WTC11 (cell line): ENCODE measurements at places on chromosomes 5 and 9. TPM values are rescaled to one million over a fixed set of nuclear protein-coding genes. Genes with fewer than 3 reads are reported as not detected.

- DNase-seq: no peak
Measured at GRCh38 chr5:178150977-178151734, 2.5 kb downstream of the NHP2 start.

DNA sequence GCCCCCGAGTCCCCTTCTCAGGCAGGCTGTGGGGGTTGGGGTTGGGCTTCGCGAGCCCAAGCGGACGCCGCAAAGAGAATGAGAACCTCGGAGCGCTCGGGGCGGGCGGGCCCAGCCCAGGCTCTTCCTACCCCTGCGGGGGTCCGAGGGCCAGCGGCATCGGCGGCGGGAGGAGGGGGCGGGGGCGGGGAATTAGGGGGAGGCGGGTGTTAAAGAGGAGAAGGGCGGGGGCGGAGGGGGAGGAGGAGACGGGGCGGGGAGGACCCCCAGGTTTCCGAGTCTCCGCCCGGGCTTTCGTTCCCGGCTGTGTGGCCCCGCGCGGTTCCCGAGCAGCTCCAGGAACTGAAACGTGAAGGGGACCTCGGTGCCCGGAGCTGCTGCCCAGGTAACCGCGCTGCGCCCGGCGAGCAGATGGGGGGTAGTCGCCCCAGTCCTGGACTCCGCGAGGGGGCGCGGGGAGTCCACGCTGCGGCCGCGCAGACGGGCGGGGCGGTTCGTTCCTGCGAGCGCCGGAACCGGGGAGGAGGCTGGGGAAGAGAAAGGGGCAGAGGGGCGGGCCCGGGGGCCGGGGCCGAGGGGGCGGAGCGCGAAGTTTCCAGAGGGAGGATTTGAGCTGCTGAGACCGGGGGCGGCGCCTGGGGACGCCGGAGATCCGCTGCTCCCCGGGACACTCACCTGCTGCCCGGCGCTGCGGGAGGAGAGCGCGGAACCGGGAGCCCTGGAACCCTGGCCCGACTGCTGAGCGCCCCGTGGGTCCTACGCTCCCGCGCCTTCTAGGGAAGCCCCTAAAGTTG lies 38.4 kb upstream of the PLEKHG4B start:
- DNase-seq: peak; percentile 94

DNA sequence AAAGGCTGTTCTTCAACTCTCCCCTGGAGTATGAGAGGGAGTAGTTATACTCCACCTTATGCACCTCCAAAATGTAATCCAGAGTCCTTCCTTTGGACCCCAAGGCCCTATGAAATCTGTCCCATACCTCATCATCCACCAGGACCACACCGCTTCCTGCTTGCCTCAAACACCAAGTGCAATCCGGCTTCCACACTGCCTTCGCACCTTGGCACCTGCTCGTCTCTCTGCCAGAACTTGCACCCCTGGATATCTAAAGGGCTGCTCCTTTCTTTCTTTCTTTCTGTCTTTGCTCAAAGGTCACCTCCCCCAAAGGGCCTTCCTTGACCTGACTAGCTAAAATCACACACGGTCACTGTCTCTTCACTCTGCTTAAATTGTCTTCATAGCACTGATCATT lies 63.9 kb upstream of the SHB start:
- no peak for DNase-seq

Gene ITK
- total RNA-seq: 0.37 to 0.55 TPM (median 0.52 TPM) in 3 replicates

DNA sequence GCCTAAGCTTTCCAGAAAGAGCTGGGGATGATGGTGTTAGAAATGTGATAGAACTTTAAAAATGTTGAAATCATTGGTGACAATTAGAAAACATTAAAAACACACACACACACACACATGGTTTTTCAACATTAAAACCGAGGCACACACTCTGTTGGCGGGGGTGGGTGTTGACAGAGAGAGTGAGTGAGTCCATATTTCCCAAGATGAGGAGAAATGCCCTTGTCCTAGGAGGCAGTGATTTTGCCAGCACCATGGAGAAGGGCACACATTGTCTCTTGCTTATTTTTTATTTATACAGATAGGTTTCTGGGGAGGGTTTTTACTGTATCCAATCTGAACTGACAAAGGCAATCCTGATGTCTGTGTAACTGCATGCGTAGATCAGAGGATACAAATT lies 152.5 kb downstream of the INSYN2B start:
- DNase-seq: no peak

DNA sequence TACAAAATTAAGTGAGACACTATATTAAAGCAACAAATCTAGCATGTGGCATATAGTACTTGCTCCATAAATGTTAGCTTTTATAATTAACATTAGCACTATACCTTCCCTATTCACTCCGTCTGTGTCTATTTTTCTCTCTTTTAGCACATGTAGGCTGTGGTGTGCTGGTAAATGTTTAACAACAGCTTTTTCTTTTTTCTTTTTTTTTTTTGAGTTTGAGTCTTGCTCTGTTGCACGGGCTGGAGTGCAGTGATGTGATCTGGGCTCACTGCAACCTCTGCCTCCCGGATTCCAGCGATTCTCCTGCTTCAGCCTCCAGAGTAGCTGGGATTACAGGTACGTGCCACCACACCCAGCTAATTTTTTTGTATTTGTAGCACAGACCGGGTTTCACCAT lies 62.1 kb downstream of the SPRY4 start:
- no peak for DNase-seq

DNA sequence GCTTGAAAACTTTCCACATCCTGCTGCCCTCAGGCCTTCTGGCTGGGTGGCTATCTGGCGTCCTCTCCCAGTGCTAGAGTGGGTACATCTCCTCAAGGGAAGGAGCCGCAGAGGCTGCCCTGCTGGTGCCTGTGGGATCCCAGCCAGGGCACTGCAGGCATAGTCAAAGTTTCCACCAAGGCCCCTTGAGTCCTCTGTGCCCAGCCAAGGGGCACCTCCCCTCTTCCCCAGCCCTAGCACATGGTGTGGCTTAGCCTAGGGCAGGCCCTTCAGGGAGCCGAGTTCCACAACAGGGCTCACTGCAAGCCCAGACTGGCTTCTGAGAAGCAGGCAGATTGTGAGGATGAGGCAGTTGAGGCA lies 103.2 kb downstream of the RGS3 start:
- DNase-seq: no peak

- no peak for DNase-seq
Measured at GRCh38 chr9:84874022-84874421, 204.5 kb downstream of the NTRK2 start.

Gene HK3
- 0.17 to 0.18 TPM in 2 of 3 replicates, not detected in the other for total RNA-seq

- DNase-seq: no peak
Measured at GRCh38 chr5:84696651-84697050, 312.0 kb upstream of the EDIL3 start.

GRCh38 chr5:114419959-114420358 lies 58.1 kb downstream of the KCNN2 start:
- no peak for DNase-seq

- DNase-seq: no peak
Measured at GRCh38 chr9:35618325-35618727, at the start of gene CD72. Gene CD72, minus strand, starts transcription at chr9:35618413. Its CDS starts 110 bp downstream, at chr9:35618303.

- no peak for DNase-seq
Measured at GRCh38 chr5:158754018-158754514, 345.6 kb downstream of the EBF1 start.

Gene PPP1R2B
- not detected in 3 replicates for total RNA-seq

Gene ATOSB
- 4.7 to 8.7 TPM (median 5.4 TPM) in 3 replicates for total RNA-seq

Gene GFPT2
- total RNA-seq: 124 to 138 TPM (median 136 TPM) in 3 replicates

Gene AIF1L
- total RNA-seq: 103 to 109 TPM (median 106 TPM) in 3 replicates

GRCh38 chr5:91128604-91129003 lies 254.5 kb downstream of the ARRDC3 start:
- no peak for DNase-seq

- no peak for DNase-seq
Measured at GRCh38 chr9:99964336-99964735, 57.9 kb downstream of the STX17 start.

GRCh38 chr5:38059876-38060275 lies 198.5 kb upstream of the EGFLAM start:
- no peak for DNase-seq

DNA sequence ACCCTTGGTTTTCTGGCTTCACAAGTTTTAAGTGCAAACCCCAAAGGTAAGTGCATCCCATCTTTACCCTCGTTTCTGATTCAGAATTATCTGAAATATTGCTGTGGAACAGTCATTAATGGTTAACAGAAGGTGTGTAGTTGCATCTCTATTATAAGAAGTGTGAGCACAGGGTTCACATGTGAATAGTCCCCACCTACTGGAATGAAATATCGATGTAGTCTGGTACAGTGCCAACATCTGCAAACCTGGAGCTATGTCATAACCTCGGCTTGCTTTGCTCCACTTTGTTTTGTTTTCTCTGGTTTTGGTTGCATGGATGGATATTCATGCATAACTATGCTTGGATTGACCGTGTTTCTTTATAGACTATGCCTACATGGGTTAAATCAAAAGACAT lies 12.6 kb downstream of the HTR4 start:
- no peak for DNase-seq

DNA sequence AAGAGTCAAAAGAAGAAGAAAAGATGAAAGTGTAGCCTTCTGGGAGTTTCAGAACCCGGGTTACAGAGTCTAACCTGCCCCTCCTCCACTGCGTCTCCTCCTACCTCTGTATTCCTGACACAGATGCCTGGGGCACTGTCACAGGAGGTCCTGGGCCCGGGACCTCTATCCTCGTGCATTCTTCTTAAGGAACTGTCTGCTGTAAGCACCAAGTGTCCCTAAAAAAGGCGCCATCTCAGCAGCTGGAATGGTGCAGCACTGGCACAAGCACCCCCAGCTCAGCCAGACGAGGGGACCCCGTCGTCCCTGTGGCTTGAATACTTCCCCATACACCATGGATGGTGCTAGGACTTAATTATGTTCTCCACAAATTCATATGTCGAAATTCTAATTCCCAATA lies 35.8 kb upstream of the MVB12B start:
- no peak for DNase-seq

Gene PCDHA10
- total RNA-seq: 10.8 to 12.0 TPM (median 11.6 TPM) in 3 replicates

DNA sequence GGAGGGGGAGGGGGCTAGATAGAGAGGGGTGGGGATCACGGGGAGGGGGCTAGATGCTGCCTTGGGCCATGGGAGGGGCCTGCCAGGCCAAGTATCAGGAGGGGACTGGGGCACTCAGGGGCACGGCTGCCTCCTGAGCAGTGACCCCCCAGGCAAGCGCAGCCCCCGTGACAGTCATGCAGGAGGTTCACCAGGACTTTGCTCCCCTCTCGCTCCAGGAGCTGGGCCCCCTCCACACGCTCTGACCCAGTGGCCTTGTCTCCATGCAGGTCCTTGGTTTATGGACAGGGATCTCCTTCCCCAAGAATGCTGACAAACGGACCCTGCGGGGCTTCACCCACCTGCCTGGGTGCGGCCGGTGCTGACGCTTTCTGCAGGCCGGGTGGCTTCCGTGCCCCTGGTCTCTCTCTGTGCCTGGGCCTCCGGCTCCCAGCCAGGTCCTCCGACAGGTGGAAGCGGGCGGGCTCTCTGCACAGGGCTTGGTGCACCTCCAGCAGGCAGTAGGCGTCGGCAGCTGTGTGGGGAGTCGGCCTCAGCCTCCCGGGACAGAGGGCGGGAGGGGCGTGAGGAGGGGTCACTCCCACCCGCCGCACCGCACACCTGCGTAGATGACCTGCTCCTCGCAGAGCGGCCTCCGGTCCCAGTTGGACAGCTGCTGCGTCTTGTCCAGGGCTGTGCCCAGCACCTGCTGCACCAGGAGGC lies 46.8 kb upstream of the NRARP start:
- DNase-seq: no peak

- DNase-seq: no peak
Measured at GRCh38 chr5:4058899-4059298, 463.3 kb downstream of the IRX1 start.

- no peak for DNase-seq
Measured at GRCh38 chr5:2757563-2758351, 6.3 kb upstream of the IRX2 start.

Gene FSTL4
- total RNA-seq: 5.0 to 6.6 TPM (median 6.1 TPM) in 3 replicates

Gene SNX24
- 14.0 to 15.8 TPM (median 15.5 TPM) in 3 replicates for total RNA-seq

DNA sequence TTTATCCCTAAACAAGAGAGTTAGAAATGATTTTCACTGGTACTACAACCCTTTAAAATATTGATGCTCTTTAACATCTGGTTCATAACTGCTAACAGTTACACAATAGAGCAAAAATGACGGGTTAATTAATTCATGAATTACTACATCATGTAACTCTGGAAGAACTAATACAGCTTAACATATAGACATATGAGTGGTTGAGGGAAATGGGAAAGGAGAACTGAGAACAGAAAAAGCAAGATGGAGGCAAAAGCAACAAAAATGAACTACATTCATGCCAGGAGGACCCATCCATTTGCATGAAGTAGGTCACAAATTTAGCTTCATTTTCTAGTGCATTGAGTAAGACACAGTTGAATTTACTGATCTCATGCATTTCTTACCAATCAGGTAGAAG lies 61.8 kb downstream of the C9 start:
- no peak for DNase-seq

- peak; percentile 78 for DNase-seq
Measured at GRCh38 chr9:36023260-36024048, 13.3 kb upstream of the RECK start.
